Endodermal cell (in vitro differentiated cells): ENCODE measurements at places on chromosomes 3 and 15.

DNA sequence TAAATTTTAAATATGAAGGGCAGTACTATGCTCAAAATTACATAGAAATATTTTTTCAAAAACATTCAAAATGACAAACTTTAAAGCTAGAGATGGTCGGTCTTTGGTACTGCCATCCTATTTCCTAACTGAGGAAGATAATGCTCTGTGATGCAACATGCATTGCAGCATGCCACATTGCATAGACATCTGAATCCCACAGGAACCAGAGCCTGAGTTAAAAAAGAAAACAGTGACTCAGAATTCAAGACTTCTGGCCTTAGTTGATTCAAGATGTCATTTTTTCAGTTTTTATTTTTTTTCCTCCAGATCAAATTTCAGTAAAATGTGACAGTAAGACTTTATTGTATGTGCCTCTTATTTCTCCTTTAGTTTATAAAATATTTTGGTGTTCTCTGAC, 33.1 kb downstream of the TP63 start:
- no peak for DNase-seq

GRCh38 chr3:123286308-123287023, 84.7 kb downstream of the SEC22A start:
- DNase-seq, result peak; percentile 95

DNA sequence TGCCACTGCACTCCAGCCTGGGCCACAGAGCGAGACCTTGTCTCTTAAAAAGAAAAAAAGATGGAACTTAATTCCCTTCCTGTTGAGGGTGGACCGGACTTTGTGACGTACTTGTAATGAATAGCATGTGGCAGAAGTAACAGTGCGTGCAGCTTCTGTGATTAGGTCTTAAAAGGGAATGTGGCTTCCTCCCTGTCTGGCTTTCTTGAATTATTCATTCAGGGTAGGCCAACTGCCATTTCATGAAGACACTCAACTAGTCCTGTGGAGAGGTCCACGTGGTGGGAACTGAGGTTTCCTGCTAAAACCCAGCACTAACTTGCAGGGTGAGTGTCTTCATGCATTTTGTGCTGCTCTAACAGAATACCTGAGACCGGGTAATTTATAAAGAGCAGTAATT, 98.9 kb upstream of the PIAS1 start:
- DNase-seq, result no peak

- DNase-seq, result no peak
Measured at GRCh38 chr15:61742591-61742990, 317.7 kb downstream of the VPS13C start.

- DNase-seq, result peak; percentile 92
Measured at GRCh38 chr3:58434990-58435389, 1.4 kb upstream of the PDHB start.

DNA sequence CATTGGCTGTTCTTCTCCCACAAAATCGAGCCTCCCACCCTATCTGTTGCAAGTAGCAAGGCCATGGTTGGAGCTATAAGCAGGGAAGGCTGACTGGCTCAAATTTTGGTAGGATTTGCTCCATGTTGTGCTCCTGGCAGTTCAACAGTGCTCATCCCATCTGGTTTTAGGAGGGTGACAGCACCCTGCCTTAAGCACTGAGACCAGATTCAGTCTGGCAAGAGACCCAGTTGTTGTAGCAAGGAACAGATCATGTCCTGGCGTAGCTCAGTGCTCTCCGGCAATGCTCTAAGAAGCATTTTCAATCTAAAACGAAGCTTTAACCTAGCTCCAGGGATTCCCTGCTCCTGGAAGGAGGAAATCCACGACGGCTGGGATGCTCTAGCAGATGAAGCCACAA, 91.2 kb downstream of the RGMA start:
- DNase-seq, result no peak

DNA sequence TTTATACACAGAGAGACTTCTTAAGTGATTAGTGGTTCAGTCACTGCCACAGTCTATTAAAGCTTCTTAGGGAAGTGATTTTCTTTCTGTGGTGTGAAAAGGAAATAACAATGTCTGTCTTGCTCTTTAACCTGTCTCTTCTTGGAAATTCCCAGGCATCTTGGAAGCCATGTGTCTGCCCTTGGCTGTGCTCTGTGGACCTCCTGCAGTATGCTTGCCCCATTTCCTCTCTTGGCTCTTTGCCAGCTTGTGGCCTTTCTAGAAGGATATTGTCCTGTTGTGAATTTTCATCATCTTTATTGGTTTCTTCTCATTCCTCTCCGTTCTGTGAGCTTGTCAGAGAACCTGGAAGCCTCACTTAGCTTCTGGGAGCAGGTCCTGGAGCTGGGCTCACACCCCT, 338.4 kb upstream of the C2CD4B start:
- no peak for DNase-seq

DNA sequence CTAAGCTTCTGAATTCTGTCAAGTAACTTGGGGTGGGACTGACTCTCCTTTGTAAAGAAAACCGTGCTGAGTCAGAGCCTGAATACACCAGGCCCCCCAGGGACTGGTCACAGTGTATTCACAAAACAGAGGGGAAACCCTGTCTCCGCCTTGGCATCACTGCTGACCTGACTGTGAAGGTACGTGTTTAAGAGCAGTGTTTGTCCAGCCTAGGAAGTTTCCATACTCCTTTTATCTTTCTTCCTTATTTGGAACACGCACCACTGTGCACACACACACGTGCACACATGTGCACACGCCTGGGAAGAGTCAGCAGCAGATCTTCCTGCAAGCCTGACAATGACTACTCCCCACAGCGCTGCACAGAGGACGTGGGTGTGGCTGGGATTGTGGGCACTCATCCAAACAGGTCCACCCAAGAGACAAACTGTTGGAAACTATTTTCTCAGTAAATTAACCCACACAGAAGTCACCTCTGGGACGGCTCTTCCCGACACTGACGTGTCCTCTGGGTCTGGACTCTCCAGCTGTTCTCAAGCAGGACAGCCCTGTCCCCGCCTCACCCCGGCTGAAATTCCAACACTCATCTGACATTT, 87.7 kb downstream of the ATP10A start:
- DNase-seq, result peak; percentile 73

- DNase-seq, result no peak
Measured at GRCh38 chr3:32474201-32474600, 28.5 kb downstream of the CMTM6 start.

- DNase-seq, result peak; percentile 68
Measured at GRCh38 chr15:64038878-64039610, 7.2 kb downstream of the DAPK2 start.

GRCh38 chr3:172203522-172204258, 164.3 kb downstream of the FNDC3B start:
- no peak for DNase-seq

DNA sequence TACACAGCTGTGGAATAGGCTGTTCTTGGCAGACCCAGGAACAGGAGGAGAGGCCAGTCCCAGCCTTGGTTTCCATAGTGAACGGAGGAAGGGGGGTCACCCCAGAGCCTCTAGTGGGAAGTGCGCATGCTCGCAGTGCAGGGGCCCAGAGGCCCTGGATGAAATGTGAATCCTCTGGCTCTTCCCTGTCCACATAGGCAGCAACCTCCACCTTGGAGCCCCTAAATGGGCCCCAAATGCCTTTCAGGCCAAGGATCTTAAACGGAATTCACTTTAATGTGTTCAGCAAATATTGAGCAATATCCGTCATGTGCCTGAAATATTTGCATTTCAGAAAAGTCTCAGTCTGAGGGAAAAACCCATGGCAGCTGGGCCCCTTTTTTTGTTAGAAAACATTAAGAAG, 3.3 kb upstream of the NDN start:
- peak; percentile 68 for DNase-seq

DNA sequence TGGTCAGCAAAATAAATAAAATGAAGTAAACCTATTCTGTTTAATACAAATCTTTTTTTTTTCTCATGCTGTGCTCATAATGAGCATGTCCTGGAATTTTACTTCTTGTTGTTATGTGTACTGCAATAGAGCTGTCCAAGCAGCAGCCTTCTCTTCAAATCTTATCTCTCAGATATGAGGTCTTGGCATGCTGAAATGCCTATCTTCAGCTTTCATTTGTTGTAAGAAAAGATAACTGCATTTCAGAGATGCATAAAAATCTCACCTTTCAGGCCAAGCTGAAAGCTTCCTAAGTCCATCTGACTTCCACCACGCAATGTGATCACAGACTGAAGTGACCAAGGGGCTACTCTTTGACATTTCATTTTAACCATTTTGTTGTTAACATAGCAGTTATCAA, 43.5 kb upstream of the LRRC3B start:
- DNase-seq, result no peak

GRCh38 chr3:117439812-117440211, 730.2 kb downstream of the TUSC7 start:
- DNase-seq, result peak; percentile 59

DNA sequence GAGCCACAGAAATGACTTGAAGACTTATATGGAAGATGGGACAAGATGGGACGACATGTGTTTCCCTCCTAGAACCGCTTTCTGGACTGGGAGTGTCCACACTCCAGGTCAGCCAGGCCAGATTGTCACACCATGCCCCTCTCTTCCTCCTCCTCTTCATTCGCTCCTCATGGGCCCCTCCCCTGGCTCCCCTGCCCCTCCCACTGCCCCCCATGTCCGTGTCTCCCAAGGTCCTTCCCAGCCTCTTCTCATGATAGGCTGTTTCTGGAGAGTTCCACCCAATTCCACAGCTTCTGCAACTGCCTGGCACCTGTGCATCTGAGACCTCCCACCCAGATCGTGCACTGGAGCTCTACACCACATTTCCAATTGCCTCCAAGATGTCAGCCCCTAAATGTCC, 6.6 kb downstream of the MYO5C start:
- no peak for DNase-seq

GRCh38 chr3:177495566-177495965, 298.3 kb upstream of the TBL1XR1 start:
- no peak for DNase-seq

- DNase-seq, result no peak
Measured at GRCh38 chr3:154852515-154852914, 227.6 kb upstream of the MME start.

DNA sequence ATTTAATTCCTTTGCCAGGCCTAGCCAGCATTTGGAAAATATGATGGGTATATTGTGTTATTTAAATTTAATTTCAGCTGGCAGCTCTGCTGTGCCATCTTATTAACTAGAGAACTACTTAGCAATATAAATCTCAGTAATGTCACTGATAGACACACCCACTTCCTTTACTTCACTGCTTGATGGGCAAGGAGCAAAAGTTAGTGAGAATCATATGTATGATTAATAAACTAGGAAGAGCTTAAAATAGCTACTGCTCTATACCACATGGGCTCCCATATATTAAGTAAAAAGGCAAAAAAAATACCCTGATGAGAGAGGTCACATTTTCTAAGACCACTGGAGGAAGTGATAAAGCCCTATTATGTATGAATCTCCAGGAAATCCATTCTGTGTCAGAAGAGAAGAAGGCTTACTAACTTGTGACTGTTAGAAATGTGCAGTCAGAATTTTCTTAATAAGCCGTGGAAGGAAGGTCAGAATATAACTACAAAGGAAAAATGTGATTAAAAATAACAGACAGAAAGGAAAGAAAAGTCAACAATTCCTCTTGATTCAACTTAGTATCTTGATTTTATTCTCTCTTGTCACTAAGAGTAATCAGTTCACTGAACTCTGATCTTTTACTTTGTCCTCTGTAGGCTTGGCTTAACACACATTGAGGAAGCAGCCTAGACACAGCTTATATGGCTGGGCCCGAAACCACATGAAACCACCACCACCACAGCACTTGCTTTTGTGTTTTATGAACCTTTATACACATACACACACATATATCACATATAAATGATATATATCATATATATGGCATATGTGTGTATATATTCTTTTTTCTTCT, 1233.9 kb upstream of the ALCAM start:
- no peak for DNase-seq

DNA sequence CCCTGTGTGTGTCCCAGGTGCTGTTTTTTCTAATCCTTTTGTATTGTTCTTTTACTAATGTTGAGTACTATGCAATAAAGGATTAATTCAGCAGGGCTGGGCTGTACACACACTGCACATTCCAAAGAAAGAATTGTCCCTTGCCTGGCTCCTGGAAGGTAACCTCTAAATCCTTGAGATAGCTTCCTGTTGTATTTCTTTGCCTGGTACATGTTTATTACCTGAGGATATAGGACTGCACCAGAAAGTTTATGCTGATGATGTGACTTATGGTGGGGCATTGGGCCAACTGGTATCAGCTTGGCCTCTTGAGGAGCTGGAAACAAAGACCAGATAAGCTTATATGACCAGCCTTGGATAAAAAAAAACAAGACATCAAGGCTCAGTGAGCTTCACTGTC, 26.6 kb upstream of the FAN1 start:
- DNase-seq, result no peak

- peak; percentile 4 for DNase-seq
Measured at GRCh38 chr3:37979541-37980461, 10.8 kb upstream of the VILL start.

DNA sequence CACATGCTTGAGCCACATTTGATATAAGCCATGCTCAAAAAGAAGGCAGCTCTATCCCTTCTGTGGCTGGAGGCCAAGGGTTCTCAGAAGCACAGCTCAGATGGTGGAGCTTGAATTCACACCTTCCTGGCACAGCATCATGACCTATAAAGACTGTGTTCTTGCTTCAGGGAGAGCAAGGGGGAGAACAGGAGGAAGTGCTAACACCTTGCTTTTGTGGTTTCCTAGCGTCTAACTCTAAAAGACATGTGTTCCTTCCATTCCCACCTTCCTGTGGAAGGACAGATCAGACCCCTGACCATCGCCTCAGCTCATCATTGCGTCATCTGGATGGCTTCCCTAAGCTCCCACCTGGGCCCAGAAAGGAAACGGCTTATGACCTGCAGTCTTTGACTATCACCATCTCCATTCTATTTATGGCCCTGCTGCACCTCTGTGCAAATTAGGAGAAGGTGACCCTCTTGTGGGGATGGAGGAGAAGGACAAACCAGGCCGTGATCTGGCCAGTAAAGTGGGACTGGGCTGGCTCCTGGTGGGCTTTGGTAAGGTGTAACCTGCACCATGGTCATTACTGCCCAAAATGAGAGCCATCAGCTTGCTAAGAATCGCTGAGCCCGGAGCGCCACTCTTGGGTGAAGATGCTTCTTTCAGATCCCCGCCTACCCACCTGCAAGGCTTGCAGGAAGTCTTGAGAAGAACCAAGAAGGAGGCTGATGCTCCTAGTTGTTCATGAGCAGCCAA, 128.5 kb downstream of the SERPINI1 start:
- no peak for DNase-seq

- peak; percentile 52 for DNase-seq
Measured at GRCh38 chr15:37246856-37247255, 146.5 kb upstream of the MEIS2 start.

DNA sequence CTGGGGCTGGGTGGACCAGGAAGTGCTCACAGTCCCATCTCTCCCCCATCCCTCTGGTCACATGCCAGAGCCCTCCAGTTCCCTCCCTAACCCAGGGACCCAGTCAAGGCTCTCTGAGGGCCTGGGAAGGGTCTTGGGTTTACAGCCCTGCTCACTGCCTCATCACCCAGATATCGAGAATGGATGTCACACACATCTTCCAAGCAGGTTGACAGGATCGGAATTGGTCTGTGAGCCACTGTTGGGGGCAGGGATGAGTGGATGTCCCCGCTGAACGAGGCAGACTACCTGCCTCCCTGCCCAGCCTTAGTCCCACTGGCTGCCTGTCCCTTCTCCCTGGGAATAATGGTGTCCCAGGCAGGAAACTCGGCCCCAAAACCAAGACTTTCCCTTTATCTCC, 20.0 kb upstream of the GOLGA6C start:
- no peak for DNase-seq

- DNase-seq, result no peak
Measured at GRCh38 chr3:40844896-40845295, 320.1 kb downstream of the ZNF621 start.
